Putamen (tissue), 1 donor: ENCODE measurements at places on chromosomes 11 and 22.

- no peak for DNase-seq
These were observed 38.2 kb downstream of the RNF141 start for GRCh38 chr11:10502770-10503169.

DNA sequence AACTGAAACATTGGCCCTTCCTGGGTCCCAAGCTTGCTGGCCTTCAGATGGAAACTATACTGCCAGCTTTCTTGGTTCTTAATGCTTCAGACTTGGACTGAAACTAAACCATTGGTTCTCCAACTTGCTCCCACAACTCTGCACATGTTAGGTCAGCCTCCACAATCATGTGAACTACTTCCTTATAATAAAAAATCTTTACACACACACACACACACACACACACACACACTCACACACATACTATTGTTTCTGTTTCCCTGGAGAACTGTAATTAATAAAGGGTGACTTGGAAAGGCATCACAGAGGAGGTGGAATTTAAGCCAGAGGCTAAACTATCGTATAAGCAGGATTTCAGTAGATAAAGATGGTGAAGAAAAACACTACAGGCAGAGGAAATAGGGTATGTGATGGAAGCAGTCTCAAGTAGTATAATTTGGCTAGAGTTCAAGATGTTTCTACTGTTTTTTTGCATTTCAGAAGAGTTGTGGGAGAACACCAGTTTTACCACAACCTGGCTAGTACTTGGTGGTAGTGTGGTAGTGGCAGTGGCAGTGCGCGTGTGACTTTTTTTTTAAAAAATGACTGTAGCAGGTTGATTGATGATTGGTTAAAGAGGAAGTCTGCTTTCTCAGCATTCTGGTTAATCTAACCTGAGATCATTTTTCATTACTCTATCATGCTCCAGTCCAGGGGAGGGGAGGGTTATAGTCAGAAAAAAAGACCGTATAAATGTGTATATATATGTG is 70.1 kb downstream of the PDE3B start:
- no peak for DNase-seq

DNA sequence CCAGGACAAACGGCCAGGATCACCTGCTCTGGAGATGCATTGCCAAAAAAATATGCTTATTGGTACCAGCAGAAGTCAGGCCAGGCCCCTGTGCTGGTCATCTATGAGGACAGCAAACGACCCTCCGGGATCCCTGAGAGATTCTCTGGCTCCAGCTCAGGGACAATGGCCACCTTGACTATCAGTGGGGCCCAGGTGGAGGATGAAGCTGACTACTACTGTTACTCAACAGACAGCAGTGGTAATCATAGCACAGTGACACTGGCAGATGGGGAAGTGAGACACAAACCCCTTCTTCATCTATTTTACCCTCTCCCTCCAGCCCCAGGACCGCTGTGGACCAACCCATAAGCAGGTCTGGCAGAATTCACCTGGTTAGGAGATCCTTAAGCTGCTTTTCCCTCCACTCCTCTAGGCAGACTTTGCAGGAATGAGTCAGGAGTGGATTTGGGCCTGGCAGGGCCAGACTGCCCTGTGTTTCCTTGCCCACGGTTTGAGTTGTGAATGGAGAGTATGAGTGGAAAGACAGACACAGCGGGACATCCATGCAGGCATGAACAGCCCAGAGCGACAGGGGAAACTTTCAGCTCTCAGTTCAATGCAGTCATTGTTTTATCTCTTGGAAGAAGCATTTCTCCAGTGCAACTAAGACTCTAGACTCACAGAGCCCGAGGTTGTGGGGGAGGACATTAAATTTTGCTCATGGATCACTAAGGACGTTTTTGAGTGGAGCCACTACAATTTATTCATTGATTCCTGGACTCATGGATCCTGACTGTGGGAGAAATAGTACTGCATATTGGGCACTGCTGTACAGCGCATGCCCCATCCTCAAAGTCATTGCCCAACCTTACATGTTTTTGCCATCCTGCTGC is 75.3 kb upstream of the IGLL5 start:
- DNase-seq, result no peak

DNA sequence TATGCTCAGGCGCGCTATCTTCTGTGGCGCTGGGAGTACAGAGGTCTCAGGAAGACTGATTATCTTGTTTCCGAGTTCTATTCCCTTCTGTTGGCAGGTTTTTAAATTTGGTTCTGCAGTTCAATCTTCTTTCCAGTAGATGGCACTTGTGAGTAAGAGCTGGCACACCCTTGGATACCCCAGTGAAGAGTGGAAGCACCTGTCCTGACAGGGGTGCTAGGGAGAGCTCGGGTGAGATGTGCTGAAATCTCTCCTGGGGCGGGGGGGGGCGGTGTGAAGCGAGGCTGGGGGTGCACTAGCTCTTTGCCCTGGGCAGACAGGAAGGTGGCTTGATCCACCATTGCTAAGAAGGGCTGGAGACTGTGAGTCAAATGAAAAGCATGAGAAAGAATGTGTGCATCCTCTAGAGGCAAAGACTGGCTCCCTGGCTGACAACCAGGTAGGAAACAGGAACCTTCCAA is 679.9 kb upstream of the CCDC179 start:
- DNase-seq, result peak; percentile 9

DNA sequence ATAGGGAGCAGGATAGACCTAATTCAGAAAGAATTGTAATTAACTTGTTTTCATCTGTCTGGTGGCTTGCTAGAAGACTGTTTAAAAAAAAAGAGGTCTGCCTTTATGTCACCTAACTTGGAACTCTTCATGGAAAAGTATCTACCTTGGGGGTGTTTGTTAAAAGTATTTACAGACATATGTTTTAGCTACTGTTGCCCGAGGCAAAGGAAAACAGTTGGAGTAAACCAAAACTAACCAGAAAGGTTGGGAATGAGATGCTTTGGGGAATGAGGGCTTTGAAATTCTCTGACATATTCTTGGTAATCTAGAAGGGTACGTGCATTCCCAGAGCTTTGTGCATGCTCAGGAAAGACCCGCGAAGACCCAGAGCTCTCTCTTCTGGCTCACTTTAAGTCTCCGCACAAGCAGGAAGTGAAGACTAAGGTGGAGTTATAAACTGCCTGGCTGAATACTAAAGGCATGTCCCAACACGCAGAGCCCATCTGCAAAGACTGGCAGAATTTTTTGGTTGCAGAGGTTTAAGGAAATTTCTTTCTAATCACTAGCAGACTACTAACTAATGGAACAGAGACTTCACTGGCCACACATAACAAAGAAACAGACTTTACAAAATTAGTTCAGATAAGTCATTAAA is 33.2 kb downstream of the HIKESHI start:
- no peak for DNase-seq

- peak; percentile 66 for DNase-seq
These were observed 11.9 kb downstream of the KLHL35 start for GRCh38 chr11:75421035-75421602.

DNA sequence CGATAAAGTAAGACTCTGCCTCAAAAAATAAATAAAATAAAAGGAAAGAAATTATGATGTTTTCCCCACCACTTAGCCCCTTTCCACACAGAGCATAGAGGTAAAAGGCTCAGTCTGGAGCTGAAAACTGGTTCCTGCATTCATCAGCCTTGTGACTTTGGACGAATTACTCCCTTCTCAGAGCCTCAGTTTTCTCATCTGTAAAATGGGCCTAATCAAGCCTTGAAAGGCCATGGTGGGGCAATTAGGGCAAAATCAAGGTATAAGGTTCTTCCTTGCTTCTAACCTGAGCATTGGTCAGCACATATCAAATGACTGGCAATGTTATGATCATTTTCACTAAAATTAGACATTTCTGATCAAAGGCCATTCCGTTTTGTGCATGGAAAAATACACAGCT is 417.7 kb downstream of the MN1 start:
- DNase-seq, result no peak

- DNase-seq, result no peak
These were observed 489.4 kb upstream of the CADM1 start for GRCh38 chr11:115993590-115993989.
